ENCODE measurements at places on chromosomes 3 and 15. TPM values are rescaled to one million over a fixed set of nuclear protein-coding genes. Genes with fewer than 3 reads are reported as not detected.

- no peak for DNase-seq
Measured at GRCh38 chr3:128324911-128325592, 141.6 kb downstream of the DNAJB8 start.

- DNase-seq = no peak
Measured at GRCh38 chr15:70281261-70281810, 183.6 kb upstream of the TLE3 start.

Gene NANOGP8
- not detected for total RNA-seq

- no peak for DNase-seq
Measured at GRCh38 chr3:115402651-115403050, 220.7 kb upstream of the GAP43 start.

GRCh38 chr3:98519351-98519750 lies 3.4 kb downstream of the CLDND1 start:
- DNase-seq = no peak

GRCh38 chr3:64806668-64807605 lies 119.1 kb upstream of the ADAMTS9 start:
- DNase-seq = no peak

GRCh38 chr15:83970295-83970890 lies 265.2 kb upstream of the GOLGA6L4 start:
- no peak for DNase-seq

- no peak for DNase-seq
Measured at GRCh38 chr3:15313461-15313860, 18.9 kb downstream of the SH3BP5 start.

Gene C3orf22
- not detected for total RNA-seq

Data from HT-29 (cell line).